M059J (cell line): ENCODE measurements at places on chromosomes 6 and 20.

- DNase-seq = no peak
Measured at GRCh38 chr20:57998981-57999464, 229.4 kb downstream of the ANKRD60 start.

DNA sequence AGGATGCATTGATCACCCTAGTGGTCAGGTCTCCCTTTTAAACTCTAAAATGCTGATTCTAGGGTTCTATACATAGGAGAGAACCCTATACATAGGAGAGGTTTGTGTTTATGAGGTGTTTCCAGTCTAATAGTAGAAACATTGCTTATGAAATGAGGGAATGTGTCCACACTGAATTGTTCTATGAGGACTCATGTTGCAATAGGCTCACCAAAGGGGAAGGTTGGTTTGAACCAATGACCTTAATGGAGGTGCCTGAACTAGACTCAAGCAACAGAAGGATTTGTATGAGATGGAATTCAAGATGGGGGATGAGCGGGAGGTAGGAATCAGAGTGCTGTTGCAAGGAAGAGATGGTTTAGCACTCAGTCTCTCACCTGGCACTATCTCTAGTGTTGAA is 33.5 kb upstream of the UBR2 start:
- no peak for DNase-seq

GRCh38 chr20:7629880-7630279 is 310.4 kb downstream of the HAO1 start:
- no peak for DNase-seq

GRCh38 chr20:21498635-21499034 is 15.2 kb downstream of the NKX2-2 start:
- DNase-seq = peak; percentile 62

- no peak for DNase-seq
Measured at GRCh38 chr6:164377348-164377918, 932.0 kb downstream of the C6orf118 start.

DNA sequence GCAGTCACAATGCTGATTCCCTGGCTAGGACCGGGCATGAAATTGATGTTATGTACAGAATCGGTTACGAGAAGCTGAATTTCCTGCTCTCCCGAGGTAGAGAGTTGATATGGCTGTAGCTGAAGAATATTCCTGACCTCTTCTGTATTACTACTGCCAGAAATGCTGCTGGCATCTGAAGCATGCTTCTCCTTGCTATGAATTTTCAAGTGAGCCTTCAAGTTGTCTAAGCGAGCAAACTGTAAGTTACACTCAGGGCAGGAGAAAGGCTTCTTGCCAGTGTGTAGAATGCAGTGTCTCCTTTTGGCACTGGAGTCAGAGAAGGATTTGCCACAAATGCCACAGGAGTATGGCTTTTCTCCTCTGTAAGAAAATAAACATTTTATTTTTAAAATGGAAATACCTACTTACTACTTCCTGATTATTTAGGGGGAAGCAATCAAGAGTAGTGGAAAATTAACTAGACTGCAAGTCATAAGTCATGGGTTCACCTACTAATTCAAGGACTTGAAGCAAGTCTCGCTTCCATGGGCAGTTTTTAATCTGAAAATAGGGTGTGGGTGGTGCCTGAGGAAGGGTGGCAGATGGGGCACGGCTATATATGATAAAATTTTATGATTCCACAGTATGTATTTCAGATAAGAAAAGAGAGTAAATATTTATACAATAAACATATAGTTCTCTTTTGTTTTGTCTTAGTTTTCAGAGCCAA is 10.8 kb upstream of the MICAL1 start:
- no peak for DNase-seq

- DNase-seq = no peak
Measured at GRCh38 chr6:125274935-125275334, 26.8 kb downstream of the HDDC2 start.

DNA sequence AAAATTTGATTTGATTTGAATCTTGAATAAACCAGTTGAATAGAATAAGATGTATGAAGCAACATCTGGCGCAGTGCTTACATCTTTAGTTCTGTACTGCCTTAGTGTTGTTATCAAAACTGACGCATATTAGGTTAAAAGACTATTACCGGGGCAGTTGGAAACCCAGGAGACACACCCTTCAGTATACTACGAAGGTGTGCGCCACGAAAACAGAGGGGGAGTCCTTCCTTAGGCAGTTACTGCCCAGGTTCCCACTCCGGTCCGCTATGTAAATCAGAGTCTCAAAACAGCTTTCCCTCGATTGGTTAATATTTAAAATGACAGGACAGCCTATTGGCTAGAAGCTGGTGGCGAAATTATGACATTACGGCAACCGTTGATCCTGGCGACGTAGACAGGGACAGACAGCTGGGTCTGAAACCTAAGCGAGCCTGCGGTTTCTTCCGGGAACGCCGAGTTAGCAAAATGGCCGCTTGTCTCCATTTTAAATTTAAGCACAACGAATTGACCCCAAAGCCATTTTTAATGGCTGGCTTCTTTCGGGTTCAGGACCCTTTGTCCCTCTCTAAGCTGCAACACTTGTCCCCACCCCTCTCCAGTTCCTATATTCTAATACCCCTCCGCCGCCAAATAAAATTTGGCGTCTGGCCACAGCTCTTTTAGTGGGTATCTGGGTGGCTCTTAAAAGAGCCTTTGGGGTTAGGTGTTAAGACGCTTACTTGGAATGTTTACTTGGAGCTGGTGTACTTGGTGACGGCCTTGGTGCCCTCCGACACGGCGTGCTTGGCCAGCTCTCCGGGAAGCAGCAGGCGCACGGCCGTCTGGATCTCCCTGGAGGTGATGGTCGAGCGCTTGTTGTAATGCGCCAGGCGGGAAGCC is 35.8 kb downstream of the HFE start:
- peak; percentile 100 for DNase-seq

GRCh38 chr20:40970218-40970617 is 58.4 kb upstream of the TOP1 start:
- peak; percentile 33 for DNase-seq

GRCh38 chr20:43960231-43960630 is 45.6 kb downstream of the TOX2 start:
- no peak for DNase-seq

DNA sequence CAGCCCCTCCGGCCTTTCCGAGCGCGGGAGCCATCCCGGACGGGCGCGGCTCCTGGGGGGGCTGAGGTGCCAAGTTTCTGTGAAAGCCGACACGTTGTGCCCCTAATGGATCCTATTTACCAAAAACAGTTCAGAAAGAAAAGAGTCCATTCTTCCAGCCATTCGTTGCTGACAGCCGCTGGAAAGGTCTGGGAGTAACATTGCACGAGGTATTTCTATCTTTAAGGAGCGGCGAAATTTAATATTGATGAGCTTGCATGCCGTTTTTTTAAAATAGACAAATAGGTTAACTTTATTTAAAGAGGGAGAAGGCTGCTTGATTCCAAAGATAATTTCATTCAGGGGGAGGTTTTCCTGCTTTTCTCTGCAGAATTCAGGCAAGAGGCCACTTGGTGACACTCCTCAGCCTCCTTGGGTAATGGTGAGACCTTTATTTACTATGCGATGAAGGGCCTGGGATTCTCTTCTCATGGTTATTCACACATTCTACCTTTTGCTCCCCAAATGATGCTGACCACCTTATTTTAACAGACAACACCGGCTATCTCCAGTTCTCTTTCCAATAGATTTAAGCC is 988 bp downstream of the TIAM2 start:
- peak; percentile 41 for DNase-seq

DNA sequence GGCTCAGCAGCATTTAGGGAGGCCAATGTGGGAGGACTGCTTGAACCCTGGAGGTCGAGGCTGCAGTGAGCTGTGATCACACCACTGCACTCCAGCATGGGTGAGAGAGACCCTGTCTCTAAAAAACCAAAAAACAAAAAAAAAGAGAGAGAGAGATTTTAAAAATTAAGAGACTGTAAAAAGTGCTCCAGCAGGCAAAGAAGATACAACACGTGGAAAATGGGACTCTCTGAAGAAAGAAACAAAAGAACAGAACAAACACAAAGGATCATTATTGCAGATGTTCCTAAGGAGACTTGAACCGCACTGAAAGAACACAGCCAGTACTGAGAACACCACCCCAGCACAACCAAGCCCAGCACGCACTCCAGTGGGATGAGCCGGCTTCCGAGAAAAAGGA is 74.2 kb downstream of the TAF4 start:
- peak; percentile 18 for DNase-seq

GRCh38 chr6:3894590-3895311 is 45.6 kb downstream of the FAM50B start:
- DNase-seq = no peak

- no peak for DNase-seq
Measured at GRCh38 chr6:122323361-122323760, 76.1 kb upstream of the HSF2 start.

DNA sequence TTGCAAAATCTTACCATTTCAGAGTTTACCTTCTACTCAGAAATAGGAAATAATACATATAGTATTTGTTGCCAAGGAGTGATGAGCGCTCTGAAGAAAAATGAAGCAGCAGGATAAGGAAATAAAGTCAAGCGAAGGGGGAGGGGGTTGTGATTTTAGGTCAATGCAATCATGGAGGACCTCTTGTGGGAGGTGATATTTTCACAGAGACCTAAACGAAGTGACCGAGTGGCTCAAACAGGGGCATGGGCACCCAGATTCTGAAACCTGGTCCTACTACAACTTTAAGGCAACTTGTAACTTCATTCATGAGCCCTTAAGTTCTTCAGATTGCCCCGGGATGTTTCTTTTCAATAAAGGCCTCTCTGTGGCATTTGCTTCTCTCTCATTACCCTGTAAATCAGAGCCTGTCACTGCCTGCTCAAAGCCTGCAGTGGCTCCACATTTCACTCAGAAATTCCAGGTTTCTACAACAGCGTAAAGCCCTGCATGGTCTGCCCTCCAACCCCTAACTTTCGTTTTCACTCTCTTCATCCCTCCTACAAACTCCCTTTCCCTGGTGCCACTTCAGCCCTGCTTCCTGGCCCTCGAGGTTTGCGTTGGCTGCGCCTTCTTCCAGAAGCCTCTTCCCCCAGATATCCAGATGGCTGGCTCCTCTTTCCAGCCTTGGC is 162.7 kb downstream of the TBC1D7 start:
- peak; percentile 42 for DNase-seq

GRCh38 chr6:143515061-143515760 is 3.7 kb upstream of the FUCA2 start:
- DNase-seq = peak; percentile 31

- no peak for DNase-seq
Measured at GRCh38 chr20:41133709-41134361, 3.5 kb upstream of the PLCG1 start.

DNA sequence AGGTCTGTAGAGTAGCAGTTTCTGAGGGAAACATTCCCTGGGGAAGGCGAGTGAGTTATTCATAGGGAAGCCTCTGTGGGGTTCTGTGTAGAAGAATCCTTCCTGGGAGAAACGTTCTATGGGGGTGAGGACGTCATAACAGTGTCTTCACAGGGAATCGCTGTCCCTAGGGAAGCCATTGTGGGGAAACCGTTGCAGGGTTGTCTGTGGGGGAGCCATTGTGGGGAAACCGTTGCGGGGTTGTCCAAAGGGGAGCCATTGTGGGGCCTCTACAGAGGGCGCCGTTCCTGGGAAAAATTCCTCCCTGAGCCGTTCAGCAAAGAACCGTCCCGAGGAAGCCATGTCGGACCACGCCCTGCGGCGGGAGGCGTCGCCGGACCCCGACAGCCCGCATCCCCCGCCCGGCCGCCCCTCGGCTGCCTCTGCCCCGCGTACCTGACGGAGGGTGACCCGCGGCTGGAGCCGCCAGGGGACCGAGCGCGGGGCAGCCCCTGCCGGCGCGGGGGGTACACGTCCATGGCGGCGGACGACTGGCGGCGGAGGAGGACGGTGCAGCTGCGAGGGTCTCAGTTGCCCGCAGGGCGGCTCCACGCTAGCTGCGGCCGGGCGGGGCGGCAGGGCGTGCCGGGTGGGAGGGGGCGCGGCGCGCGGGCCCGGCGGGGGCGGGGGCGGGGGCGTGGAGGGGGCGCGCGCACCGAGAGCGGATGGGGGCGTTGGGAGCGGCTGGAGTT is at the start of gene DNAAF9:
DNAAF9 (minus strand) TSS at position 630 of the 731 bp plus-strand sequence; CDS start at position 518, 112 bp downstream.
- peak; percentile 68 for DNase-seq

DNA sequence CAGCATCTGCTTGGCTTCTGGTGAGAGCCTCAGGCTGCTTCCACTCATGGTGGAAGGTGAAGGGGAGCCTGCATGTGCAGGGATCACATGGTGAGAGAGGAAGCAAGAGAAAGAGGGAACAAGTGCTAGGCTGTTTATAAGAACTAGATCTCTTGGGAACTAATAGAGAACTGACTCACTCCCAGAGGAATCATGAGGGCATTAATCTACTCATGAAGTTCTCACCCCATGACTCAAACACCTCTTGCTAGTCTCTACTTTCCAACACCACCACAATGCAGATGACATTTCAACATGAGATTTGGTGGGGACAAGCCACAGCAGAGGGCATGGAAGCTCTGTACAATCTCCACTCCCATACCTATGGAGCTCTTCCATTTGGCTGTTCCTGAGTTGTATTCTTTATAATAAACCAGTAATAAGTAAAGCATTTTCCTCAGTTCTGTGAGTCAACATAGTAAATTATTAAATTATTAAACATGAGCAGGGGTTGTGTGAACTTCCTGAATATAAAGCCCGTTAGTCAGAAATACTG is 524.1 kb upstream of the NRSN1 start:
- DNase-seq = no peak

DNA sequence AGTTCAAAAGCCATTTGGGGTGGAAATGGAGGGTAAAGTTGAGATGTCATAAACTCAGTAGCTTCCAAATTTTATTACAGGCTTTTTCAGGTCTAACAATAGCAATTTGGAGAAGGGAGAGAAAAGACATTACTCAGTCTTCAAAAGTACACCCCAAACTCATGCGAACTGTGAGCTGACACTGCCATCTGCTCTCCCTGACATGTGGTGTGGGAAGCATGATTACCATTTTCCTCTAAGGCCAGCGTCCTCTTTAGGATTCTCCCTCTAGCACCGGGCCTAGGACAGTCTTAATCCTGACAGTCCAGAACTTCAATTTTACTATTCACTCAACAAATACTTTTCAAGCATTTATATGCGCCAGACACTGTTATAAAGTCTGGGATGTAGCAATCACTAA is 536.0 kb upstream of the JARID2 start:
- DNase-seq = peak; percentile 22

GRCh38 chr6:3026791-3027626 is 27.3 kb downstream of the NQO2 start:
- DNase-seq = no peak

GRCh38 chr6:100693249-100693927 is 187.7 kb downstream of the ASCC3 start:
- DNase-seq = no peak

DNA sequence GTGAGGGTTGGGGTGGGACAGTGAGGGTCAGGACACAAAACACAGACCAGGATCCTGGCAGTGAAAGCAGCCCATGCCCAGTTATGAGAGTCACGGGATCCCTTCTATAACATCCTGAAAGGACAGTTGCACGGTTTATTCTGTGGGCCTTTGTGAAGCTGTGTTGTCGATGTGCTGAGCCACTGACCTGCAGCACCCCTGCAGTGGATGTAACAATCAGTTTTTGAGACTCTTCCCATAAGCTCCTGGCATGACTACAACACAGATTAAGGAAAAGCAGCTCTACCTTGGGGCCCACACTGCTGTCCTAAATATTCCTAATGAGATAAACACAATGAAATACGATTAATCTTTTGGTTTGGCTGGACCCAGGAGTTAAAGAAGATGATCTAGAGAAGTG is 3.7 kb downstream of the PYGB start:
- DNase-seq = no peak

GRCh38 chr6:35522660-35523658 is 10.3 kb upstream of the TULP1 start:
- peak; percentile 67 for DNase-seq
